Fibroblast of the aortic adventitia (primary cell): ENCODE measurements at places on chromosomes 5 and 9. TPM values are rescaled to one million over a fixed set of nuclear protein-coding genes. Genes with fewer than 3 reads are reported as not detected.

Gene DAB2
- 217 and 1,070 TPM in 2 replicates for total RNA-seq

Gene SLC6A3
- not detected in 2 replicates for total RNA-seq

Gene INSL6
- total RNA-seq = not detected in 2 replicates

Gene GFPT2
- total RNA-seq = 54.4 and 69.8 TPM in 2 replicates

Gene ARID3C
- 0.09 and 0.74 TPM in 2 replicates for total RNA-seq

Gene SARDH
- 0.18 and 2.9 TPM in 2 replicates for total RNA-seq

Gene MED27
- total RNA-seq = 11.9 and 29.4 TPM in 2 replicates

Gene NR4A3
- total RNA-seq = 1.1 and 1.5 TPM in 2 replicates

Gene ADGRV1
- 0.18 and 0.25 TPM in 2 replicates for total RNA-seq

Gene IFNA21
- total RNA-seq = not detected in 2 replicates

Gene OTP
- not detected in 2 replicates for total RNA-seq

Gene POU5F2
- 1.2 and 3.1 TPM in 2 replicates for total RNA-seq

Gene TSSK1B
- total RNA-seq = 1.4 TPM in 1 of 2 replicates, not detected in the other

Gene LCN1
- not detected in 2 replicates for total RNA-seq

Gene DBH
- not detected in 2 replicates for total RNA-seq

Gene CCDC187
- under 0.01 TPM in 1 of 2 replicates, not detected in the other for total RNA-seq

Gene PCDHA7
- 0.18 and 0.41 TPM in 2 replicates for total RNA-seq

Gene ZNF462
- total RNA-seq = 9.1 and 30.0 TPM in 2 replicates

Gene IRX1
- total RNA-seq = 7.9 and 8.0 TPM in 2 replicates

Gene FBXW5
- 52.6 and 139 TPM in 2 replicates for total RNA-seq

Gene GPR151
- total RNA-seq = not detected in 2 replicates

Gene LCN12
- total RNA-seq = not detected in 2 replicates

Gene PDGFRB
- 111 and 180 TPM in 2 replicates for total RNA-seq

Gene CETN3
- total RNA-seq = 17.2 and 60.8 TPM in 2 replicates

Gene FGD3
- not detected in 2 replicates for total RNA-seq

Gene SPINK1
- total RNA-seq = not detected in 2 replicates

Gene STXBP1
- total RNA-seq = 25.5 and 40.6 TPM in 2 replicates

Gene OR1J2
- 1.6 TPM in 1 of 2 replicates, not detected in the other for total RNA-seq

Gene SPINK5
- total RNA-seq = not detected in 2 replicates

Gene ROR2
- 13.0 and 26.5 TPM in 2 replicates for total RNA-seq

Gene RORB
- total RNA-seq = 1.8 and 22.0 TPM in 2 replicates

Gene STK32A
- 2.3 and 26.0 TPM in 2 replicates for total RNA-seq

Gene CDKN2B-AS1
- 6.4 and 12.9 TPM in 2 replicates for total RNA-seq

Gene PRDM12
- not detected in 2 replicates for total RNA-seq
